Activated CD4-positive, alpha-beta T cell treated with anti-CD3 and anti-CD28 coated beads, Interleukin-2, amount 50 U/mL, for 4 hours (primary cell): ENCODE measurements at places on chromosomes 16 and 17.

DNA sequence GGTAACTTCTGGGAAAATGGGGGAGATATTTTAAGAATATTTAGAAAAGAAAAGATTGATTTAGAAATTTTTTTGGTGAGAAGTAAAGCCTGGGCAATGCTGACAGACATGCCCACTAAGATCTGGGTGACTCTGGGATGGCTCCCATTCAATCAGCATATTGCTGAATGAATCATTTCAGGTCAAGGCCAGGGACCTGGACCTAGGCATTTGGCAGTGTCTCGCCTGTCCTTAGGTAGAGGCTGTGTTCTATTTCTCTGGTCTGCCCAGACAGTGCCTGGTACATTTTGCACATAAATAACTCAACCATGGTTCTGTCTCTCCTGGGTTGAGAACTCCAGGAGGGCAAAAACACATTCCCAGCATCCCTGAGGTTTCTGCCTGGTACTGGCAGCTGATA lies 39.9 kb downstream of the SMPD3 start:
- no peak for DNase-seq

DNA sequence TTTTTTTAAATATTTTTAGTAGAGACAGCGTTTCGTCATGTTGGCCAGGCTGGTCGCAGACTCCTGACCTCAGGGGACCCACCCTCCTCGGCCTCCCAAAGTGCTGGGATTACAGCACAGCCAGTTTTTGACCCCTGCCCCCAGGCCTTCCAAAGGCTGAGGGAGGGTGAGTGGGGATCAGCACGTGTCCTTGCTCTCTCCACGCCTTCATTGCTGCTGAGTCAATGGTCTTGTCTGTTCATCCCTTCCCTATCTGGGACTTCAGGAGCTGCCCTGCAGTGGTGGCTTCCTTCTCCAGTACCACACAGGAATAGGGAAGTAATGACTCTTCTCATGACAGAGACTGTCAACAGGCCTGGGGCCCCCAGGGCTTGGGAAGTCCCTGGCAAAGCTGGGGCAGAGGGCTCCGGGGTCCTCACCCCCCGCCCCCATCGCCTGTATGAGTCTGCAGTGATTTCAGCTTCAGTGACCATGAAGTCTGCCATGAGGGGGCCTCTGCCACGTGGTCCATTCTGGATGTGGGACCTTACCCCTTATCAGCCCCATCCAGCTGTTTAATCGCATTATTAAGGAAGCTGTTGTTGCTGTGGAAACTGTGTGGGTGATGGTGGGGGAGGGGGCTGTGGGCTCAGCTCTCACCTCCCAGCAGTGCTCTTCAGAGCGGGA lies 6.1 kb downstream of the ABCC3 start:
- no peak for DNase-seq

DNA sequence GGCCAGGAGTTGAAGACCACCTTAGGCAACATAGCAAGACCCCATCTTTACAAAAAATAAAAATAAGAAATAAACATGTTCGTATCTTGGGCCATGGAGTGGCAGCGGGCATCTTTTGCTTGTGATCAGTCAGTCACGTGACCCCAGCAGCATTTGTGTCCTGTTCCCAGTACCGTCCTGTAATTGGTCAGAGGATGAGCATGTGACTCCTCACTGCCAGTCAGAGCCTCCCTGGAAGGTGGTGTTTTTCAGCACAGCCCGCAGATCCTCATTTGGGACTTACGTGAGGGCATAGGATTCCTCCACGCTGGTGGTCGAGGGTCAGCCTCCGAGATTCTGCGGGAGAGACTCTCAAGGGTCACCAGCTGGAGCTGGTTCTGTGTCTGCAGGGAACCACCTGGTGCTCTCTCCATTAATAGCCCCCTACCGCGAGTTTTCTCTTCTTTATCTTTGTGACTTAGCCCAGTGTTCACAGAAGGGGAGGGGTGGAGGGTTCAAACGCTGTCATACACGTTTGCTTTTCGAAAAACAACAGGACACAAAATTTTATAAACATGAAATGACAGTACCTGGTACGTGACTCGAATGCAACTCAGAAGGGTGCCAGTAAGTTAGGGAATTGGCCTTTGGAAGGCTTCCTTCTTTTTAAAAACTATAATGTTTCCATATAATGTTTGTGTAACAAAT lies 17.2 kb downstream of the MRC2 start:
- no peak for DNase-seq

DNA sequence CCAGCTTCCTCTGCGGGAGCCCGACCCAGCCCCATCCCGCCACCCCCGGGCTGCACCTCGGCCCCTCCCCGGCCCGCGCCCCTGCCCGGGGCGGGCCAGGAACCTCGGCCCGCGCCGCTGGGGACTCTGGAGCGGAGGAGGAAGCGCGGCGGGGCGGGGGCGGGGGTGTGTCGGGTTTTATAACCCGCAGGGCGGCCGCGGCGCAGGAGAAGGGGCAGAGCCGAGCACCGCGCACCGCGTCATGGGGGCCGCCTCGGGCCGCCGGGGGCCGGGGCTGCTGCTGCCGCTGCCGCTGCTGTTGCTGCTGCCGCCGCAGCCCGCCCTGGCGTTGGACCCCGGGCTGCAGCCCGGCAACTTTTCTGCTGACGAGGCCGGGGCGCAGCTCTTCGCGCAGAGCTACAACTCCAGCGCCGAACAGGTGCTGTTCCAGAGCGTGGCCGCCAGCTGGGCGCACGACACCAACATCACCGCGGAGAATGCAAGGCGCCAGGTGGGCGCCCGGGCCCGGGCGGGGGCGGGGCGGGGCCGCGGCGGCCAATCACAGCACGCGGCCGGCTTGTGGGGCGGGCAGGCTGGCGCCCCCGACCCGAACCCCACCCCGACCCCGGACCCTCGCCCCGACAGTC lies at the start of gene ACE:
Gene ACE, plus strand, starts transcription at position 208 of the 626 bp plus-strand sequence. Its CDS starts 34 bp downstream, at position 242.
- DNase-seq, result peak; percentile 21

GRCh38 chr17:69166957-69167356 lies 25.3 kb upstream of the ABCA6 start:
- no peak for DNase-seq

GRCh38 chr16:69107316-69107962 lies 2.0 kb downstream of the HAS3 start:
- DNase-seq, result no peak

GRCh38 chr17:79555543-79555942 lies 55.3 kb downstream of the RBFOX3 start:
- no peak for DNase-seq

DNA sequence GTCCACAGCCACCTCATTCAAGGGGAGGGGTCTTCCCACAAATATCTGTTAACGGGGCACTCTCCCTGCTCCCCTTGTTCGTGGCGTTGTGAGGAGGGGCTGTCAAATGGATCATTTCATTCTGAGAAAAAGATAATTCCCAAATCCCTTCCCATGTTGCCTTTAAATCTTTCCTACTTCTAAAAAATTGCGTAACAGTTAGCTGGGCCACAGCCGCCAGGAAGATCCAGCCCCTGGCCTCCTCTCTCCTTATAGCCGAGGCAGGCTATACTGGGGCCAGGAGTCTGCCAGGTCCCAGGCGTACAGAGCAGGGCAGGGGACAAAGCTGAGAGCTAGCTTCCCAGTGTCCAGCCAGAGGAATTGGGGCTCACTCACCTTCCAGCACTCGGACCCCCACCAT lies 430 bp downstream of the C16orf89 start:
- no peak for DNase-seq

GRCh38 chr17:41697122-41697962 lies 8.7 kb downstream of the EIF1 start:
- DNase-seq, result no peak

- DNase-seq, result peak; percentile 86
Observed at GRCh38 chr17:76278952-76279741, 14.0 kb downstream of the UBALD2 start.

DNA sequence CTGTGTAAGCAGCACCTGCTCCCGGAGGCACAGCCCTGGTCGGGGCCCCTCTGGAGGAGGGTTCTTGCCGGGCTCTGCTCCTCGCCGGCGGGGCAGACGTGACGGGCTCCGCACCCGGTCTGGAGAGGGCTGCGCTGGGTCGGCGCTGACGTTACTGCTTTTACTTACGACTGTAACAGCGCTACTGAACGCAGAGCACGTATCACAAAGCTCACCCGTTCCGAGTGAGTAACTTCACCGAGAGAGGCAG lies 1.3 kb upstream of the RAB40C start:
- peak; percentile 63 for DNase-seq

- DNase-seq, result no peak
Observed at GRCh38 chr17:60333628-60334031, 58.3 kb downstream of the USP32 start.

DNA sequence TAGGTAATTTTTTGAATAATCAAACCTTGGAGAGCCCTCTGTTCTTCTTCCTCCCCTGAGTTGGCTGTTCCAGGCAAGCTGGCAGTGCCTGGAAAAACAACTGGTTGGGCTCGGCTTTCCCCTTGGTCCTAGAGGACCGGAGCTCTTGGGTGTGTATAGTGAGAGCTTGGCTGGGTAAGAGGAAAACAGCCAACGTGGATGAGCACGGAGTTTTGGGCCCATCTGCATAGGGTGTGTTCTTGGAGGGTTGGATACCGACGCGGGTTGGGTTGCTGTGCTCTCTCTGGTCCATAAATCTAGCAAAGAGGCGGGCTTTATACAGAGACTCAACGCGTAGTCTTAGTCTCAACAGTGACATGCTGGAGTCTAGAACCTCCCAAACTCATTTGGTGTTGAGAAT lies 23.2 kb downstream of the ITGB3 start:
- DNase-seq, result no peak

DNA sequence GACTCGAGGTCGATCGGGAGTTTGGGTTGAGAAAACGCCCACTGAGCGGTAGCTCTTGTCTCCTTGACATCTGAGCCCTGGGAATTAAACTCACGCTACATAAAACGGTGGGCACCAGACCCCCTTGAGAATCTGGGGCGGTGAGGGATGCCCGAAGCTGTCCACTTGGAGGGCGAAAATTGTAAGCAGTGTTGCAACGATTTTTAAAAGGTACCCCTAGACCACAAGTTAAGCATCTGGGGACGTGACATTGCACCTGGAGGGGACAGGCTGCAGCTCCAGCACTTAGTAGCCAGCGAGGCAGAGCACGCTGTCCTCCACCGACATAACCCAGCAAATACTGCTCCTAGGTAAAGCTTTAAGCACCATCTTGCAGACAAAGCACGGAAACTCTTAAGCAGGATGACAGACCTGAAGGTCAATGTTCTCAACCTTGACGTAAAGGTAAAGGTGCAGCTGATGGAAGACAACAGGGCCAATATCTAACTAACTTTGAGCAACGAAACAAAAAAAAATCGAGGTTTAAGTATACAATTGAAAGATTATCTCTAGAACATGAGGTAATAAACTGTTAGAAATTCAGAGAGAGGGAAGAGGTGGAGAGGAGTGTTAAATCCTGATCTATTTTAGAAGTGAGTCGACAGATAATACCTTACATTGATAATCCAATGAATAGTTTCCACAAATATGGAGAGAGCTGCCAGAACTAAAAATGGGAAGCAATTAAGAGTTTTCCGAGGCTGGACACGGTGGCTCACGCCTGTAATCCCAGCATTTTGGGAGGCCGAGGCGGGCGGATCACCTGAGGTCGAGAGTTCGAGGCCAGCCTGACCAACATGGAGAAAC lies 921 bp upstream of the CDR2 start:
- DNase-seq, result no peak

- no peak for DNase-seq
Observed at GRCh38 chr16:29804455-29805231, 1.7 kb upstream of the MAZ start.

DNA sequence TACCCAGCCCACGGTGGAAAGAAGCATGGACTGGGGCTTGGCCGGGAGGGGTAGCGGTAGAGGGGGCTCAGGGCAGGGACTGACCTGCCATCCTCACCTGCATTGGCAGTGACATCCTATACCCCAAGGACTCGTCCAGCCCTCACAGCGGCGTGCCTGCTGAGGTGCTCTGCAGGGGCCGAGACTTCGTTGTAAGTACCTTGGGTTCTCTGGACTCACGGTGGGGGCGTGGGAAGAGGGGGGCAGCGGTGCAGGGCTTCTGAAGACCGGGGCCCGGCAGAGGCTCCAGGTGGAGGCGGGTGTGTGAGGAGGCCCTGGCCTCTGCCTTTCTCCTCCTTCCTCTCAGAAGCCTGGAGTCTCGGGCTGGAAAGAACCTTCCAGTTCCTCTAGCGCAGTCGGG lies 25.5 kb downstream of the POLR3E start:
- no peak for DNase-seq

GRCh38 chr17:76076765-76077583 lies 2.0 kb upstream of the ZACN start:
- DNase-seq, result peak; percentile 18

GRCh38 chr17:39555368-39555767 lies 52.4 kb downstream of the NEUROD2 start:
- no peak for DNase-seq

DNA sequence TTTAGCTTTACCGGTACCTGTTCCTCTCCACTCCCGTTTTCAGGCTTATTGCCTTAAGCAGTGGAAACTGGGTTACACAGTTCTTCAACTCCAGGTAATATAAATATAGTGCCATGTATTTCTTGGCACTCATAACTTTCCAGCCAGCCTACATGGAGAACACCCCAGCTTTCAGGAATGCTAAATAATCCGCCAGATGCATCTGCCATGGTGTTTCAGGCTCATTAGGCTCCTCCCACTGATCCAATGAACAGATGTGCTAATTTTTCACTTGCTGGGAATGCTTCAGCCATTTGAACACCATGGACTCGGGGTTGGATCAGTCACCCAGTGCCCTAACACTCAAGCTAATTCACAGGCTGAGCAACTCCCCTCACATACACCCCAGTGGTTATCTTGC lies 4.6 kb downstream of the ANKFN1 start:
- DNase-seq, result no peak

DNA sequence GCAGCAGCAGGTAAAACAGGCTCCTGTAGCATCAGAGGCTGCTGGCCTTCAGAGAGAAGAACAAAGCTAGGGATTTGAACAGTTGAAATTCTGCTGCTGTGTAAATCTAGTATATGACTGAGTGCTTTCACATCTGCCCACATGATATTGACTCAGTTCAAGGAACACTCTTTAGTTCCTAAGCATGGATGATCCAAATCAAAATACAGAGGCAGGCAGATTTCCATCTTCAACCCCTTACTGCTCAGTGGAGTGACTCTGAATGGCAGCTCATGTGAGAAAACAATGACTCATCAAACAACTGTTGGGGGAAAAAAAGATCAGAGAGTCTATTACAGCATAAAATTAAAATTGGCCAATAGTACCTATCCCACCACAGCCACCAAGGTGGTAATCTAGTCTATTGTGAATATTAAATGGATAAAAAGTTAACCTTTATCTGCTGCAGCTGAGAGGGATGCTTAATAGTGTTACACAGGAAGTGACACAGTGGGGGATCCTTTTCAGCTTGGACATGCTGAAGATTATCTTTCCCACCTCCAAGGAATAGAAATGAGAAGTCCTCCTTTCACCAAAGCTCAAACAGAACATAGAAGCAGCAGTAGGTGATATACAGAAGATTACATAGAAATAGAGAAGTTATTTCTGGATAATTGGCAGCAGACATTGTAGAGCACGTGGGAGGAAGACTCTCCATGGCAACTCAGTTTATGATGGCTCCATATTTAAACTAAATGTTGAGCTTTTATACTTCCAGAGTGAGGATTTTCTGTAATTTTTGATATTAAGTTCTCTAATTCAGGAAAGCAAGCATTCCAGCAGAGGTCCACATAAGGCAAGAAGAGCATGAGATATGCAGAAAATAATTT lies 239.7 kb upstream of the ERCC4 start:
- DNase-seq, result no peak

DNA sequence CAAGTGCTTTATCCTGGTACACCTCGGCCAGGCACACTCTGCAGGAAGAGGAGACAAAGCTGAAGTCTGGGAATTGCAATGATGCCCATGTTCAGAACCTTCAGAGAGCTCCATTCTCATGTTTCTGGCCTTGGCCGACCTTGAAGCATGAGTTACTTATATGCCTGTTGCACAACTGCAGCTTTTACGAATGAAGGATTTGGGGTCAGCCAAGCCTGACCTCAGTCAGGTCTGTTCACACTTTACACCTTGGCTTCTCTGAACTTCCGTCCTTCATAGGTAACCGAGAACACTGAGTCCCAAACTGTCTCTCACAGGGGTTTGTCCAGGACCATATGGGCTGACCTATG lies 66.7 kb downstream of the GTF3C1 start:
- DNase-seq, result no peak
